ENCODE measurements at places on chromosomes 1 and 21.

GRCh38 chr1:244536316-244536715, 75.2 kb downstream of the CATSPERE start:
- no peak for DNase-seq

DNA sequence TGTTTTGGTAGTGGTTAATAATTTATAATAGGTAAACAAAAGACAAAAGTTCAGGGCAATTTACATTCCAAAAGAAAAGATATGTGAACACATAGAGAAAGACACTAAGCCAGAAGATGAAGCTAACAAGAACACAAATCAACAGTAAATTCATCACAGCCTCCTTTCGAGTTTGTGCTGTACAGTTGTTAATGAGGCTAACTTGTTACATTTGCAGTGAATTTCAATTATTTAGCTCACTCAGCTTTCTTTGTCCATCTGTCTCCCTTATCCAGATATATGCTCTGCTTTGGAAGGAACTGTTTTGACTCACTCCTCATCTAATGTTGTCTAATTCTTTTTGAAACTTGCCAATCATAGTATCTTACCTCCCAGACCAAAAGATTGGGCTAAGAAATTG, 423.3 kb upstream of the OLFM3 start:
- no peak for DNase-seq

GRCh38 chr1:57157818-57158603, 192.2 kb upstream of the C8B start:
- DNase-seq = no peak

GRCh38 chr1:27872059-27872801, at the start of gene THEMIS2:
Gene THEMIS2, plus strand, starts transcription at chr1:27872544. Its CDS starts 28 bp downstream, at chr1:27872572.
- DNase-seq = peak; percentile 85
